Muscle of back (tissue), 13 donors: ENCODE measurements at places on chromosomes 4 and X. TPM values are rescaled to one million over a fixed set of nuclear protein-coding genes. Genes with fewer than 3 reads are reported as not detected.

IDUA gene
- 8.2 TPM for polyA plus RNA-seq

DNA sequence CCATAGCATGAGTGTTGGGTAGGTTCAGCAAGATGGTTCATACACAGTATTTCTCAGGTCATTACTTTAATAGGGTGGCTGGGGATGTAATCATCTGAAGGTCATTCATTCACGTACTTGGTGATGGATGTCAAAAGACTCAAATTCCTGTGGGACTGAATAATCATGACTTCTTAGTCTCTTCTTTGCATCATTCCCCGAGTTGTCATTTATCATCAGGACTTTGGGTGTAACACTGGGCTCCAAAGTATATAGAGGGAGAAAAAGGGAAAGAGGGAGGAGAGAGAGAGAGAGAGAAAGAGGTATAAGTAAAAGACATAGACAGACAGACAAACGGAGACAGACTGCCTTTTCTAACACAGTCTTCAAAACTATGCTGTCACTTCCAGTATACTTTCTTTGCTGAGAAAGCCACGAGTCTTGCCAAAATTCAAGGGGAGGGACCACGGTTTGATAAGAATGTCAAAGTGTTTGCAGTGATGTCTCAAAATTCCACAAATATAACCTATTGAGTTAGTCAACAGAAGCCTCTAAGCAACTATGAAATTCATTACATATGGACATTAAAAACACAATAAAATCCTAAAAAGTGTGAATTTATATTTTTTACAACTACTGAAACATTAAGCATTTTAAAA lies 55.9 kb downstream of the UGT2A3 start:
- DNase-seq, result no peak

DNA sequence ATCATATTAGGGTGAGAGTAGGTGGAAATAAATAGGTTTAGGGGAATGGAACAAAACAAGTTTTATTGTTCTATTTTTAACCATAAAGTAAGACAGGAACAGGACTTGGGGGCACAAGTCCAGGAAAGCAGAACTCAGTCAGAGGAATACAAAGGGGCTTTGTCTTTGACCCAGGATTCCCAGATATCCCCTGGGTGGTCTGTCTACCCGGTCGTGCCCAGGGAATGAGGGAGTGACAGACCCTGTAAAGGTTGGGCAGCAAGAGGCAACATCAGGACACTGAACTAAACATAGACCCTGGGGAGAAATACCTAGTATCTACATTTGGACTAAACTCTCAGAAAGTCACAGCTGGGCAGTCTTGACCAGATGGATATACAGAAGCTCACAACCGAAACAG lies 50.6 kb downstream of the PTCHD1 start:
- DNase-seq, result no peak

DNA sequence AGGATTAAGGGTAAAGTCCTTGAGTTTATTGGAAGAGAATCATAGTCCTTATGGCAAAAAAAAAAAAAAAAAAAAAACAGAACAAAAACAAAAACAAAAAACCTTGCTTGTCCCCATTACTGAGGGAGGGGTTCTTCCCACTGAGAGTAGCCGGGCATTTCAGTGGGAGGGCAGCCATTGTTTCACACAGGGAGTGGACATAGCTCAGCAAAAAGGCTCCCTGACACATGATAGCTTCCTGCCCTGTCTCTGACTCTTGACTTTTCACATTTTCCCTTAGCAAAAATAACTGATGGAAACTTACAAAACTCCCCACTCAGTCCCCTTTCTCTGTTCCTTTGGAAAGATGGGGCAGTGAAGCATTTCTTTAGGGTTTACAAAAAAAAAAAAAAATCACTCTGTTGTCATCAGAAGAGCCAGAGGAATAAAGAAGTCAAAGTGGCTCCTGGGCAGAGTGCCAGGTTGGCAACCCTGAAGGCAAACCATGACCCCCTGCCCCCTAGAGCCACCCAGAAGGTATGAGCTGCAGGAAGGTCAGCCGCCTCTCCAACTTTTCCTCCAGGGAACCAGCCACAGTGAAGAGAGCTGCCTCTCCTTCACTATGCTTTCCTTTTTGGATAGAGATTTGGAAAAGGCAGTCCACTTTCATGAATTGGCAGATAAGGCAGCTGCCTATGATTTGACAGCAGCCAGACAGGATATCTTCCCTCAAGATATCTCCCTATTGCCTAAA lies 170.6 kb downstream of the KDR start:
- DNase-seq, result no peak

GRCh38 chrX:43940816-43941474 lies 32.2 kb downstream of the NDP start:
- no peak for DNase-seq

CDX4 gene
- not detected for polyA plus RNA-seq

KCNIP4 gene
- polyA plus RNA-seq, result 1.5 TPM
